ENCODE measurements at places on chromosomes 7 and 10. TPM values are rescaled to one million over a fixed set of nuclear protein-coding genes. Genes with fewer than 3 reads are reported as not detected.
A peak's percentile ranks its signal among the peaks of the same experiment; 100 is the strongest.

GRCh38 chr10:89086801-89087521 lies 96.4 kb downstream of the FAS start:
- no peak overlapping the region for H3K27ac ChIP-seq
- H3K27me3 ChIP-seq: no peaks in the 10 kb centered on the region
- H3K4me1 ChIP-seq: no peaks in the 10 kb centered on the region
- no peak overlapping the region for H3K4me3 ChIP-seq
- DNase-seq: peak; percentile 69
- H3K36me3 ChIP-seq: no peaks in the 10 kb centered on the region

- H3K27me3 ChIP-seq: no peaks in the 10 kb centered on the region
- no peaks in the 10 kb centered on the region for H3K36me3 ChIP-seq
- peak overlapping the region; percentile 16 for H3K27ac ChIP-seq
- H3K4me1 ChIP-seq: peaks cover 23% of the 10 kb centered on the region
- H3K4me3 ChIP-seq: no peak overlapping the region
Measured at GRCh38 chr7:2527505-2528467, 8.2 kb downstream of the LFNG start.

DNA sequence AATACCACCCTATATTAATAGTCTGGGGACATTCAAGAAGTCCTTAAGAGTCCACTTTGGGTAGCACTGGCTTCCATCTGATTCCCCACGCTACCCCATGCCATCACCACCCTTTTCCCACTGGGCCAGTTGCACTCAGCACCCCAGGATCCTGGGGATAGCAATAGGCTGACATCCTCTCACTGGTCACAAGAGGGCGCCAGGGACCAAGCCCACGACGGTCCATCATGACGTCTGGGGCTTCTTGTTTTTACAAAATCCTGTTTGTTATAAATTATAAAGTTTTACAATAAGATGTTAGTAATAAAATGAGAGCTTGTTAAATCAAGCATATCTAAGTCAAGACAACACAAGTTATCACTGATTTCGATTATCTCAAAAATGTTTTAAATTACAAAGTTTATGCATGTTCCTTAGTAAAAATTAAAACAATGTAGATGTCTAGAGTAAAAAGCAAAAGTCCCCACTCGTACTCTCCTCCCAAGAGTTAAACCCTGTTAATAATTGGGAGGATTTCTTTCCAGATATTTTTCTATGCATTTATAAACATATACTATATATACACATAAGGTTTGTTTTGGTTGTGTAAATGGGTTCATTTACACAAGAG lies 15.4 kb downstream of the GPNMB start:
- no peak overlapping the region for H3K27ac ChIP-seq
- DNase-seq: peak; percentile 85
- no peaks in the 10 kb centered on the region for H3K4me1 ChIP-seq
- no peaks in the 10 kb centered on the region for H3K36me3 ChIP-seq
- no peaks in the 10 kb centered on the region for H3K27me3 ChIP-seq
- no peak overlapping the region for H3K4me3 ChIP-seq

- DNase-seq: no peak
- H3K36me3 ChIP-seq: peaks cover 60% of the 10 kb centered on the region
- peaks cover 17% of the 10 kb centered on the region for H3K4me1 ChIP-seq
- H3K4me3 ChIP-seq: no peak overlapping the region
- no peaks in the 10 kb centered on the region for H3K27me3 ChIP-seq
Measured at GRCh38 chr10:101672536-101672935, 22.4 kb downstream of the FBXW4 start.

- no peaks in the 10 kb centered on the region for H3K36me3 ChIP-seq
- peak overlapping the region; percentile 81 for H3K27ac ChIP-seq
- H3K4me1 ChIP-seq: no peaks in the 10 kb centered on the region
- no peak overlapping the region for H3K4me3 ChIP-seq
- no peaks in the 10 kb centered on the region for H3K27me3 ChIP-seq
Measured at GRCh38 chr7:44639671-44640321, 33.4 kb downstream of the OGDH start.

GRCh38 chr10:61066661-61067344 lies 122.8 kb upstream of the RHOBTB1 start:
- no peaks in the 10 kb centered on the region for H3K4me1 ChIP-seq
- H3K4me3 ChIP-seq: no peak overlapping the region
- no peak overlapping the region for H3K27ac ChIP-seq
- H3K27me3 ChIP-seq: no peaks in the 10 kb centered on the region

GRCh38 chr10:3647074-3647473 lies 137.9 kb downstream of the KLF6 start:
- no peak for DNase-seq
- no peaks in the 10 kb centered on the region for H3K27me3 ChIP-seq
- H3K4me3 ChIP-seq: no peak overlapping the region
- H3K4me1 ChIP-seq: no peaks in the 10 kb centered on the region
- no peak overlapping the region for H3K27ac ChIP-seq

GRCh38 chr7:963236-964078 lies 9.0 kb upstream of the ADAP1 start:
- no peak for DNase-seq
- peaks cover 13% of the 10 kb centered on the region for H3K36me3 ChIP-seq
- H3K27me3 ChIP-seq: no peaks in the 10 kb centered on the region
- no peaks in the 10 kb centered on the region for H3K4me1 ChIP-seq

DNA sequence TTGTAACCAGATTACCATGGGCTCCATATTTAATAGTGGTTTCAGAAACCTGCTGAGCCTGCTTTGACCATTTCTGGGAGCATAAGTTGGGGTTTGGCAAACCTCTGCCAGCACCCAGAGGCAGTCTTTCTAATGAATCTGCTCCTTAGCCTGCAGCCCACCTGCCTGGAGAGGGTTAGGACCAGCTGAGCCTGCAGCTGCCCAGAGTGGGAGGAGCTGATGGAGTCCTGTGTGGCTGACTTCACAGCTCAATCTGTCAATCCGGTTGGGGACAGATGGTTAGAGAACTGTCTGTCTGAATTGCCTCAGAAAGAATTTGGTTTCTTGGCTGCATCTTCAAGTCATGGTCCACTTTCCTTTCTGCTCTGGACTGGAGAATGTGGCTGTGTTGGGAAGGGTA lies 444.6 kb downstream of the NRG3 start:
- peak; percentile 65 for DNase-seq
- peaks cover 15% of the 10 kb centered on the region for H3K4me1 ChIP-seq
- no peak overlapping the region for H3K4me3 ChIP-seq
- H3K36me3 ChIP-seq: no peaks in the 10 kb centered on the region
- H3K27ac ChIP-seq: peak overlapping the region; percentile 12

DNA sequence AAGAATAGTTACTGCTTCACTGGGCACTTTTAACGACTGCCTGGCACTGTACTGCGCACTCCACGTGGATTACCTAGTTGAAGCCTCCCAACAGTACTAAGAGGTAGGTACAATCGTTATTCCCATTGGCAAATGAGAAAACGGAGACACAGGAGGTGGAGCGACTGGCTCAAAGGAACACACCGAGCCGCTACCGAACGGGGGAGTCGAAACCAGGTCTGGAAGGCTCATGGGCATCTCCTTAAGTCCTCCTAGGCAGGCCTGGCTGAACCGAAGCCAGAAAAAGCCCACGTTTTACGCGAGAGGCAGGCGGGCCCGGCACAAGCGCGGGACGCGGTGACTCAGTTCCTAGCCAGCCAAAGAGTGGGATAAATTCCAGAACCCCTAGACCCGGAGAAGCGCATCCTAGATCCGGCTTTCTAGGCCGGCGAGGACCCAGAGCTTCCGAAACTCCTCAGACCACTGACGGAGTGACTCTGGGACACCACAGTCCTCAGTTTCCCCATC lies 472 bp downstream of the PDAP1 start:
- no peaks in the 10 kb centered on the region for H3K27me3 ChIP-seq
- H3K4me3 ChIP-seq: peak overlapping the region; percentile 96
- peaks cover 43% of the 10 kb centered on the region for H3K36me3 ChIP-seq
- peak; percentile 64 for DNase-seq

- DNase-seq: no peak
- H3K27ac ChIP-seq: no peak overlapping the region
- peaks cover 5% of the 10 kb centered on the region for H3K4me1 ChIP-seq
- no peaks in the 10 kb centered on the region for H3K27me3 ChIP-seq
- H3K36me3 ChIP-seq: no peaks in the 10 kb centered on the region
- H3K4me3 ChIP-seq: no peak overlapping the region
Measured at GRCh38 chr7:82599895-82600294, 156.3 kb upstream of the CACNA2D1 start.

- H3K36me3 ChIP-seq: peaks cover 62% of the 10 kb centered on the region
- H3K4me3 ChIP-seq: no peak overlapping the region
- no peaks in the 10 kb centered on the region for H3K4me1 ChIP-seq
Measured at GRCh38 chr10:21705828-21706176, 171.8 kb downstream of the MLLT10 start.

GRCh38 chr10:13788320-13788600 lies 201.5 kb downstream of the PRPF18 start:
- no peak overlapping the region for H3K4me3 ChIP-seq
- H3K27ac ChIP-seq: peak overlapping the region; percentile 90
- H3K4me1 ChIP-seq: no peaks in the 10 kb centered on the region
- no peaks in the 10 kb centered on the region for H3K27me3 ChIP-seq
- DNase-seq: no peak

- peak; percentile 73 for DNase-seq
- H3K4me3 ChIP-seq: no peak overlapping the region
- no peaks in the 10 kb centered on the region for H3K27me3 ChIP-seq
- no peaks in the 10 kb centered on the region for H3K4me1 ChIP-seq
Measured at GRCh38 chr7:142303650-142304049, 45.8 kb upstream of the PRSS58 start.

- H3K27me3 ChIP-seq: no peaks in the 10 kb centered on the region
- no peaks in the 10 kb centered on the region for H3K4me1 ChIP-seq
- no peak overlapping the region for H3K4me3 ChIP-seq
- DNase-seq: no peak
- H3K27ac ChIP-seq: no peak overlapping the region
Measured at GRCh38 chr7:101543242-101543766, 85.8 kb downstream of the MYL10 start.

- H3K4me1 ChIP-seq: no peaks in the 10 kb centered on the region
- no peak for DNase-seq
- no peak overlapping the region for H3K27ac ChIP-seq
- no peak overlapping the region for H3K4me3 ChIP-seq
- H3K27me3 ChIP-seq: no peaks in the 10 kb centered on the region
Measured at GRCh38 chr10:38102880-38103279, 8.7 kb downstream of the ZNF37A start.

DNA sequence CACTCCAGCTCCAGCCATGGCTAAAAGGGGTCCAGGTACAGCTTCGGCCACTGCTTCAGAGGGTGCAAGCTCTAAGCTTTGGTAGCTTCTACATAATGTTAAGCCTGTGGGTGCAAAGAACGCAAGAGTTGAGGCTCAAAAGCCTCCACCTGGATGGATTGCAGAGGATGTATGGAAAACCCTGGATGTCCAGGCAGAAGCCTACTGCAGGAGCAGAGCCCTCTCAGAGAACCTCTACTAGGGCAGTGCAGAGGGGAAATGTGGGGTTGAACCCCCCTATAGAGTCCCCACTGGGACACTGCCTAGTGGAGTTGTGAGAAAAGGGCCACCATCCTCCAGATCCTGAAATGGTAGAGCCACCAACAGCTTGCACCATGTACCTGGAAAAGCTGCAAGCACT lies 10.7 kb upstream of the RNF32 start:
- H3K4me3 ChIP-seq: no peak overlapping the region
- no peak for DNase-seq
- H3K27ac ChIP-seq: no peak overlapping the region
- no peaks in the 10 kb centered on the region for H3K27me3 ChIP-seq
- H3K36me3 ChIP-seq: no peaks in the 10 kb centered on the region

- no peaks in the 10 kb centered on the region for H3K27me3 ChIP-seq
- peaks cover 5% of the 10 kb centered on the region for H3K4me1 ChIP-seq
- DNase-seq: no peak
- H3K4me3 ChIP-seq: no peak overlapping the region
Measured at GRCh38 chr10:69768386-69768785, 33.3 kb upstream of the COL13A1 start.

DNA sequence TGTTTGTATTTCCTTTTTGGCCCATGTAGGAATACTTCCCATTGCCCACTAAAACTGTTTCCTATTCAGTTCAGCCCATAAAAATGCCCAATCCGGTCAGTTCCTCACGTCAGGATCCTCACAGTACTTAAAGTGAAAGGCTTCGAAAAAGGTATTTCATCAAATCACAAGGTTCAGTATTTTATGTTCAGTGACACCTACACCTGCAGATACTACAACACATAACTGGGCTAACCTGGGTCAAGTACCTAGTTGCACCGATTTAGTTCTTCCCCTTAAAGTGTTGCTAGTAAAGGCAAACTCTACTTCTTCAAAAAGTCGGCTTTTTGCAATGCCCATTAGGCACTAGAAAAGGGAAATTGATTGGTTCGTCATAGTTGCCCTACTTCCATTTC lies 1.1 kb downstream of the SNX13 start:
- H3K4me1 ChIP-seq: peaks cover 5% of the 10 kb centered on the region
- no peak overlapping the region for H3K27ac ChIP-seq
- no peaks in the 10 kb centered on the region for H3K36me3 ChIP-seq
- peak overlapping the region; percentile 91 for H3K4me3 ChIP-seq

Gene LARP4B
- total RNA-seq: 94.1 TPM

Gene STRIP2
- 11.8 TPM for total RNA-seq

Gene TPST1
- 38.3 TPM for total RNA-seq

Gene NRG3
- total RNA-seq: 2.6 TPM

Gene IL6
- total RNA-seq: 0.64 TPM
